ENCODE measurements at places on chromosomes 12 and 14.

DNA sequence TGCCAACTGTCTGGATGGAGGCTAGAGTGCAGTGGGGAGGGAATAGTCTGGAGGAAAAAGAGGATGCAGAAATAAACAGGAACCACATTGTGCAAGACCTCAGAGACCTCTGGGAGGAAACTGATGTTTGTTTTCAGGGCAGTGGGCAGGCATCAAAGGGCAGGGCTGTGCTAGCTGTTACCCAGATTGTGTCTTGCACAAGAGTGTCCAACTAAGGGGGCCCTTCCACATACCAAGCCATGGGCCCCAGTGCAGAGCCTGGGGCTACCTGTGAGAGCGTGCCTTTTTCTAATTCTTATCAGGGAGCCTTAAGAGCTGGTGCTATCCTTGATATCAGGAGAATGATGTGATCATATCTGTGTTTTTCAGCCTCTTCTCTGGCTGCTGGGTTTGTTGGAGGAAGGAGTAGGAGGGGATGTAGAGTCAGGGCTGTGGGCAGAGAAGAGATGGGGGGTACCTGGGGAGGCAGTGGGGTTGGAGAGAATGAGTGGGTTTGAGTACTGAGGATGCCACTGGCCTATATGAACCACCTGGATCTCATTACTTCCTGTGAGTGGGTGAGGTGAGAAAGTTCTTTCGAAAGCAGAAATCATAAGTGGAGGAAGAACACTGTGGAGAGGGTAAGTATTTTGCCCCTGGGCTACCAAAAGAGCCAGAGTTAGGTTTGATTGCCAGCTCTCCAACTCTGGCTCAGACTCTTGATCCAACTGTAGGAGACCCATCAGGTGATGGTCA, 259.2 kb upstream of the CRY1 start:
- H3K4me1 ChIP-seq = no peaks in the 10 kb centered on the region
- H3K4me3 ChIP-seq = no peak overlapping the region
- no peak for DNase-seq
- H3K27ac ChIP-seq = no peak overlapping the region

GRCh38 chr12:49187184-49187583, 1.7 kb downstream of the TUBA1A start:
- H3K36me3 ChIP-seq = peaks cover 36% of the 10 kb centered on the region
- no peak for DNase-seq
- no peaks in the 10 kb centered on the region for H3K27me3 ChIP-seq

DNA sequence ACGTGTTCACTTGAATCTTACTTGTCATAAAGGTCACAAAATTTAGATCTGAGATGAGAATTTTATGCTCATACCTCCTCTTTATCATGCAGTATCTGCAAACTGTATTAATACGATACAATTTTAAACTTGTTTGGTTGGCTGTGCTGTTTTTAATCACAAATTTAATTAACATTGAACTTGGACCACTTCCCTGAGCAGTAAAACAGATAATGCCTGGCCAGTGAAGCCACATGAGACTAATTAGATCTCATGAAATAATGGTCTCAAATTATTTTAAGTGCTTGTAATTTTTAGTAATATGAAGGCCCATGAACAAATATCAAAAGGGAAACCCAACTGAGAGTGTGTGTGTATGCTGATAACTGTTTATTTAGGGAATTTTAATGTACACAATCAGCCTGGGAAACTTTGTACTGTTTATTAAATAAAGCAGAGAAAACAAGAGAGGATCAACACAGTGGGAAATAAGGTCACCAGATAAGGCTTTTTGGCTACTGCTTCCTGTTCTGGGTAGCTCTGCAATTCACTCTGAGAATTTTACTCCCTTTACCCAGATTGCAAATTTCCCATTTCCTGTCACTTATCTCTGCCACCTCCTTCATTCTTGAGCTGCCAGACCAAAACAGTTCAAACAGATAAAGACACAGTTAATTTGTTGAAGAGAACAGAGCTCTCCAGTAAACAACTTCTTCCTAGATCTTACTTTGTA, 61.6 kb upstream of the GNPNAT1 start:
- no peaks in the 10 kb centered on the region for H3K36me3 ChIP-seq
- no peak overlapping the region for H3K4me3 ChIP-seq
- H3K27ac ChIP-seq = no peak overlapping the region
- no peaks in the 10 kb centered on the region for H3K4me1 ChIP-seq
- H3K27me3 ChIP-seq = peaks cover 5% of the 10 kb centered on the region

GRCh38 chr12:109064143-109064542, 11.8 kb downstream of the USP30 start:
- no peak overlapping the region for H3K27ac ChIP-seq
- H3K4me3 ChIP-seq = no peak overlapping the region
- no peak for DNase-seq
- H3K4me1 ChIP-seq = peaks cover 2% of the 10 kb centered on the region

- peak overlapping the region; percentile 33 for H3K4me3 ChIP-seq
- H3K36me3 ChIP-seq = peaks cover 8% of the 10 kb centered on the region
- peaks cover 87% of the 10 kb centered on the region for H3K4me1 ChIP-seq
- DNase-seq = no peak
Observed at GRCh38 chr12:101931498-101932326, 54.3 kb downstream of the DRAM1 start.
